SK-N-MC (cell line): ENCODE measurements at places on chromosomes 5 and 9.

DNA sequence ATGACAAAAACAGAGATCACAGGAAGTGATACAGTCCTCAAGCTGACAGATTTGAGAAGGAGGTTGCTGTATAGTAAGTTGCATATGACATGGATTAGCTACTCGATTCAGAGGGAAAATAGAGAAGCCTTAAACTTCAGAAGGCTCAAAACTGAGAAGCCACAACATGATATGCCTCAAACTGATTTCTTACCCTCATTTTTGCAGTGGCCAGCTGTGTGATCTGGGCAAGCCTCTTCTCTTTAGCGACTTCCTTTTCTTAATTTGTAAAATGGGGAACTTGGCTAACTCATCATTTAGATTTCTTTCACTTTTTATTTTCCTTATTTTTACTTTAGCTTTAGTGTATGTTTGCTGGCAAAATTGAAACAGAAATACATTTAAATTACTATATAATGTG is 421.1 kb downstream of the KIF4B start:
- no peak for DNase-seq

GRCh38 chr5:11955331-11955730 is 51.1 kb upstream of the CTNND2 start:
- DNase-seq = no peak

GRCh38 chr5:126976520-126977172 is 53.7 kb downstream of the MARCHF3 start:
- DNase-seq = no peak

DNA sequence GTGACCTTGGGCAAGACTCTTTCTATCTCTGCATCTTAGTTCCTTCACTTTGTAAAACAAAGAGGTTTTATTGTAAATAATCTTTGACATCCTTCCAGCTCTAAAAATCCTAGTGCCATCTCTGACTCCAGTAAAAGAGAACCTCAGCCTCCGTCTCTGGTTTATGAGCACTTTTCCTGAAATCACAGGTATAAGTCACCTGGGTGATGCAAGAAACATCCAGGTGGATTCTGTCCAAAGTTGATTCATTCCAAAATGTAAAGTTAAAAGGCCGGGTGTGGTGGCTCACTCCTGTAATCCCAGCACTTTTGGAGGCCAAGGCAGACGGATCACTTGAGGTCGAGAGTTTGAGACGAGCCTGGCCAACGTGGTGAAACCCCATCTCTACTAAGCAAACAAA is 21.1 kb upstream of the UBAP2 start:
- no peak for DNase-seq

DNA sequence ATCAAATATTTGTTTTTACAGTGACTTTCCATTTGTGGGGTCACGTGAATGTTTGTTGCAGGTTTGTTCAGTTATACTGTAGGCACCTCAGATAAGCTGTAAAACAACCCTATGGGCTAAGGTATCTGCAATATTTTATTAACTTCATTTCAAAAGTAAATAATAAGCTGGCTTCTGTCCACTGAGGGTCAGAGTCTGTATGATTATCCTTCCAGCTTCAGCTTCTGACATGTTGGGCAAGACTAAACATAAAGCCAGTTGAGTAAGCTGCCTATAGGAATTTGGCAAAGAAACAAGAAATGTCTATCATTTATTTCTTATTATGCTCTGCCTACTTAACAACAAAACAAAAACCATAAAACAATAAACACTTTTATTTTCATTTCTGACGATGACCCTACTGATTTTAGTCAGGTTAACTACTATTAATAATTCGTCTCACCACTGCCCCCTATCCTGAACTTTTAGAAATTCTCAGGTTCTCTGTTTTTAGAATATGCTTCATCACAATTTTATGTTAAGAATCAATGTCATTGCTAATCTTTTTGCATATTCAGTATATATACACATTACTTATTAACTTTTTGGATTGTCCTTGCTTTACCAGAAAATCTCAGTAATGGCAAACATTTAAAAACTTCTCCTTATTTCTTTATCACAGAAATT is 413.6 kb upstream of the ADAMTSL1 start:
- no peak for DNase-seq

DNA sequence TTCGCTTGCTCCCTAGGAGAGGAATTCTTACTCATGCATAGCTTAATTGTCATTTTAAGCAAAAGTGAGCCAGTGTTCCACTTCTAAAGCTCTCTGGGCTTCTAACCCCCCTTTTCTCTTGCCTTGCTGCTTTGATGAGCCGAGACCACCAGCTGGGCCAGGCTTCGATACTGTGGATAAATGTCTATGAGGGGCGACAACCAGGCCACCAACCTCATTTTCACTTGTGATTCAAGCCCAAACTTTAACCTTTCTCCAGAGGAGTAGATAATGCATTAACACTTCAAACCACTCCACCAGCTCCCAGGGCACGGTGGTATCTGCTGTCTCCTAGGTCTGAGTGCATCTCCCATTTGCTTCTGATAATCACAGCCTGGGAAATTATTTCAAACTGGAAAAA is 205.6 kb downstream of the PSAT1 start:
- DNase-seq = no peak

DNA sequence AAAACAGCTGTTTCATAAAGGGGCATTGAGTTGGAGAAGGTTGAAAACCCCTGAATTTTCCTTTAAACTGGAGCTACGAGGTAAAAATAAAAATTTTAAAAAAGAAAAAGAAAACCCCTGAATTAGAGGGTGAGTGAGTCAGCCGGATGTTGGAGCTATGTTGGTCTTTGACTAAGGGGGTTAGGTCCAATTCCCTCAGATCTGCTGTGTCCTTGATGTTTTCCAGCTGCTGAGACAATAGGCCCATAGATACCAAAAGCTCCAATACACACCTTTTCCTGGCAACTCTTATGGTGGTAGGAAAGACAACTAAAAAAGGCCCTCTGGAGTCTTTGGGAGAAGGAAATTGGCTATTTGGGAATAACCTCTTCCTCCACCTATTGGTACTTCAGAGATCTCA is 79.4 kb upstream of the SAP30L start:
- no peak for DNase-seq

DNA sequence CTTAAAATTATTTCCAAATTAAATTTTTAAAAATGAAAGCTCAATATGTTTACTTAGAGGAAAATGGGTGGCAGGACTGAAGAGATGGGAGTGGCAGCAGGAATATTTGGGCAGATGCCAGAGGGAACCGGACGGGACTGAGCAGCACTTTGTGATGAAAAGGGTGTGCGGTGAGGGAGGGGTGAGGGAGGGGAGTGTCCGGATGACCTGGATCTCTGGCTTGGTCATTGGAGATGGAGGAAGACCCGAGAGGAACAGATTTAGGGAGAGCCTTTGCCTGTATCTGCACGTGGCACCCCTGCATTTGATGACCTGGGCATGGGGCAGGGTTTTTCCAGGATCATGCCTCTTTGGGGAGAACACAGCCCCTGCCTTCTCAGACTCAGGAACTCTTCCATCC is 201.1 kb upstream of the MVB12B start:
- DNase-seq = no peak

GRCh38 chr9:111483439-111483857 is 735 bp downstream of the ECPAS start:
- no peak for DNase-seq

DNA sequence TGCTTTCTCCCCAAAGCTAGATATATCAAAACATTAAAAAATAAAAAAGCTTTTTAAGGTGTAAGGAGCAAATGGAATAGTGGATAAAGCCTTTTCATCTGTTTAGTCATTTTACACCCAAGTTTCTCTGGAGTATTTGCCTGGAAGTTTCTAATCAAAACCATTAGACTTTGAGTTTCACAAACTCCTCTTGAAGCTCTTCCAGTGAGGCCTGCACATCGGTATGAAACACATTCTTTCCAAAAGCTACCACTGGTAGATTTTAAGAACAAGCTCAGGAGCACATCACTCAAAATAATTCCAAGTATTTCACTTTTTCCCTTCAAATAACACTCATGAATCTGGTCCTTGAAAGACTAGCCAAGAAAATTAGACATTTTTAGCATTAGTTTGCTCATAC is 5.7 kb downstream of the TRIM52 start:
- DNase-seq = no peak

- no peak for DNase-seq
Observed at GRCh38 chr5:148904440-148904839, 78.0 kb downstream of the ADRB2 start.

DNA sequence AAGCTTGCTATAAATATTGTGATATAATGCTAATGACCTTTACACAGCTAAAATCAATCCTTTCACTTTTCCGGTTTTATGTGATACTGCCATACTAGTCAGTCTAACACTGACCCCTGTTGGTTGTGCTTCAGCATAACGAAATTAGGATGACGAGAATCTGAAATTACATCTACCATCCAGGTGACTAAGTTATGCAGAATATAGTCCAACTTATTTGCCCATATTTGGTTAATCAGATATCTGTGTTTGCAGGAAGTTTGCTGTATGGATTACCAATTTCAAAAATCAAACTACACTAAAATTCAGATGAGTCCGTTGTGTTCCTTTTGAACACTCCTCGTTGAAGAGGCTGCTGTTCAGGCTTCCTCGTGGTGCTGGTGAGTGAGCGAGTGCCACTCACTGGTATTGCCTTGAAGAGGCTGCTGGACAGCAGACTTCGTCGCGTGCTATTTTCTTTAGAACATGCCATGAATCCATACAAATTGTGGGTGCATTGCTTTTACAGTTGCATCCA is 32.5 kb downstream of the TENT4A start:
- no peak for DNase-seq

DNA sequence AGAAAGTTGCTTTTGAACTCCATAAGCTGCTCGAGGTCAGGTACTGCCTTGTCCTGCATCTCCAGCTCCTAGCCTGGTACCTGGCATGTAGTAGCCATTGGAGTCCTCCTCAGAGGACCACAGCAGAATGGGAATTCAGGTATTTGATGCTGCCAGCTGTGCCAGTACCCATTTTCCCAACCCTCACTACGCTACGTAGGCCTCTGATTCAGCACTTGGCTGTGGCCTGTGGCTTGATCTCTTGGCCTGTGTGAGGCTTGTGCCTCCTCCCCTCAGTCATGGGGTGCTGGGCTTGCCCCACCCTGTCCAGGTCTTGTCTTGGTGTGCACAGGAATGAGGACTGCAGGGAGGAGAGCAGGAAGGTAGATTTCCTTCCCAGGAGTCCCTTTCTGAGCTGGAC is 11.8 kb downstream of the OTULIN start:
- DNase-seq = no peak

DNA sequence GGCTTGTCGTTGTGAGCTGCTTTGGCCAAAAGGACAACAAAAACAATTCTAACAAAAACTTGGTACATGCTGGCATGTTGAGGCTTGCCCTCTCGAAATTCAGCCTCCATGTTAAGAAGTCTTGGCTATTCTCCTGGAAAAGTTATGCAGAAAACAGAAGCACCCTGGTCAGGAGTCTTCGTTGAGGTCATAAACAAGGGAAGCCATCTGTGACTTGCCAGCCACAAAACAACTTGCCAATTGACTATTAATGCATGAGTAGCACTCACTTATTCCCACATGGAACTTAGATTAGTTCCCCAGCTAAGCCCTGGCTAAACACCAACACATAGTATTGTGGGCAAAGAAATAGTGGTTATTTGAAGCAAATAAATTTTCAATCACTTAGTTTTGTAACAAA is 521.0 kb upstream of the CHD1 start:
- DNase-seq = no peak

- DNase-seq = no peak
Observed at GRCh38 chr5:56247592-56247991, 14.5 kb upstream of the ANKRD55 start.

DNA sequence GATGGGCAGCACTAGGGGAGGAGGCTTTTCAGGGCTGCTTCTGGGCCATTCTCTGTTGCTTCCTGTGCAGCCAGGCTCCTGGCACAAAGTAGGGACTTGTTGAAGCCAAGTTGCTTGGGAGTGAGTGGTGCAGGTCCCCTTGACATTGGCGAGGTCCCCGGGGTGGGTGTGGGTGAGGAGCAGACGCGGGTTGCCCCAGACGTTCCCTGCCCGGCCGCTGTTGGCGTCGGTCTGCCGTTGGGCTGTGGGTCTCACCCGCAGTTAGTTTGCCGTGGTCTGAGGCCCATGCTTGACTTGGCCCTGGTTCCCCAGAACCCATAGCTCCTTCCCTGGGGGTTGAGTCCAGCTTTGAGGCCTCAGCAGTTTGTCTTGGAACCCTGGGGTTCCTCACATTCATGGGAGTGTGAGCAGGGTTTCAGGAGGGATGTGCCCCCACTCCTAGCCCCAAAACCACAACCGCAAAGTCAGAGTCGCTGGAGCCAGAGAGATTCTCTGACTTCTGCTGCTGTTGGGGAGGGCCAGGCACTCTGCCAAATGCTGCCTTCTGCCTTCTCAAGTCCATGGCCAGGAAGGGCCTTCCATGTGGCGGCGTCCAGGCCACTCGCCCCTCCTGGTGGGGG is 77.5 kb downstream of the RXRA start:
- no peak for DNase-seq

DNA sequence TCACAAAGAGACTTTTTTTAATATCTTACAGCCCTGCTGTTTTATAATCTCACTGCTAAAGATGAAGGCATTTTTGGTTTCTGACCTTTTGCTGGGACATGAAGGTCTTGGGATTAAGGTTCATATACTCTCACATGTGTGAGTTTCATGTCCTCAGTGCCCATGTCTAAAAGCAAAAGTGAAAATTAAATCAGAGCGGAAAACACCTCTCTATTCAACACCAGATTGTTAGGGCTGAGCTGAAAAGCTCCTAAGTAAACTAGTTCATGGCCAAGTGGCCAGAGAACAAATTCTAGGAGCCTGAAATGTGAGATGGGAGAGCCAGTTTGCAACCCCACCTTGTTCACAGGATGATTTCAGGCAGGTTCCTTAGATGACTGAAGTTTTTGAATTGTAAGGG is 110.9 kb downstream of the GRIA1 start:
- DNase-seq = no peak
